Heart right ventricle (tissue), 16 donors: ENCODE measurements at places on chromosomes 11 and 22. TPM values are rescaled to one million over a fixed set of nuclear protein-coding genes. Genes with fewer than 3 reads are reported as not detected.

Gene SEC14L6
- not detected for total RNA-seq

Gene GGTLC2
- not detected for total RNA-seq

Gene APOA4
- not detected for total RNA-seq

Gene USP28
- 174 TPM for total RNA-seq

Gene CARD16
- total RNA-seq = 5.4 TPM

Gene TMEM109
- 78.6 TPM for total RNA-seq

Gene RAPSN
- total RNA-seq = 10.2 TPM

Gene OR10A2
- not detected for total RNA-seq

Gene OR8J3
- not detected for total RNA-seq

Gene TMEM45B
- total RNA-seq = not detected

Gene TMEM126B
- total RNA-seq = 44.3 TPM

Gene CNIH2
- not detected for total RNA-seq

DNA sequence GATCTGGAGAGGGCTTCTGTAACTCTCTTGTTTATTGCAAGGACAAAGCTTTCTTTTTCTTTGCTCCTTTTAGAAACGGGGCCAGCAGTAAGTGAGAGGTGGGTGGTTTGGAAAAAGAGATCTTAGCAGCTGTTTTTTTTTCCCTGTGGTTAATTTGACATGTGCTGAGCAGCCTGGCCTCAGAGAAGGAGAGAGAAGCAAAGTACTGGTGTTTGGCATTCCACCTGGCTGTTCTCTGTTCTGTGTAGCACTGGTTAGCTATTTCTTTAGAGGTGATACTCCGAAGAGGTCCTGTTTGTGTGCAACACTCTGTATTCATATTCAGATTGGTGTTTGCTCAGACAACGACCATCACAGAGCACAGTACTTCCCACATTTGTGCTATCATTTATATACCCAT is 80.8 kb upstream of the SORL1-AS1 start:
- DNase-seq = no peak
- no peak overlapping the region for H3K4me3 ChIP-seq
- no peak overlapping the region for H3K27ac ChIP-seq
- no peaks in the 10 kb centered on the region for H3K36me3 ChIP-seq

GRCh38 chr22:22579869-22580604 is 21.0 kb upstream of the PRAME start:
- no peaks in the 10 kb centered on the region for H3K36me3 ChIP-seq
- no peak overlapping the region for H3K27ac ChIP-seq
- no peak overlapping the region for H3K4me3 ChIP-seq

DNA sequence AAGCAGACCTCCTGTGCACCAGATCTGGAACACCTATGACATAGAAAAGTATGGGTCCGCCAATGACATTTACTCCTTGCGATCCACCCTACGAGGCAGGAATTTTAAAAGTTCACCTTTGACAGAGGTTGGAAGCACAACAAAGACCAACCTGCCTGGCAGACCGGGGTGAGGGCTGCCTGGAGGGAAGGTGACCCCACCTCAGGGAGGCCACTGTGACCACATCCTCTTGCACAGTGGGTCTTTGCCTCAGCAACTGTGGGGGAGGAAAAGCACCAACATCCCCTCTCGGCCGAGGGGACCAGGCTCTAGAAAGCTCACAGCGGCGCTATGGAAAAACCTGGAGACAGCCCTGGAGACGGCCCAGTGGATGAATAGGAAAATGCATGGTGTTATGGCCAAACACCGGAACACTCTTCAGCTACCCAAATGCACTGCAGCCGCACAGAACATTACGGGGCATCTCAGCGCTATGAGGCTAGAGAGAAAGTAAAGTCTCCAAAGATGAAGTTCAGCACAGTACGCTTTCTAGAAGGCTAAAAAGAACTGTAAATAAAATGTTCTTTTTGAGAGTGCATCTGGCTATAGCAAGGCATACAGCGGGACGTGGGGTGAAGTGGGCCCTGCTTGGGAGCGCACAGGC is 1.8 kb upstream of the SHISAL1 start:
- H3K4me3 ChIP-seq = no peak overlapping the region
- H3K36me3 ChIP-seq = no peaks in the 10 kb centered on the region
- DNase-seq = no peak
- H3K4me1 ChIP-seq = no peaks in the 10 kb centered on the region
- H3K27me3 ChIP-seq = no peaks in the 10 kb centered on the region

- no peak overlapping the region for H3K27ac ChIP-seq
- peak; percentile 14 for DNase-seq
- no peaks in the 10 kb centered on the region for H3K4me1 ChIP-seq
- H3K36me3 ChIP-seq = no peaks in the 10 kb centered on the region
- H3K27me3 ChIP-seq = no peaks in the 10 kb centered on the region
These were observed 345.4 kb upstream of the KIRREL3 start for GRCh38 chr11:127345819-127346459.

DNA sequence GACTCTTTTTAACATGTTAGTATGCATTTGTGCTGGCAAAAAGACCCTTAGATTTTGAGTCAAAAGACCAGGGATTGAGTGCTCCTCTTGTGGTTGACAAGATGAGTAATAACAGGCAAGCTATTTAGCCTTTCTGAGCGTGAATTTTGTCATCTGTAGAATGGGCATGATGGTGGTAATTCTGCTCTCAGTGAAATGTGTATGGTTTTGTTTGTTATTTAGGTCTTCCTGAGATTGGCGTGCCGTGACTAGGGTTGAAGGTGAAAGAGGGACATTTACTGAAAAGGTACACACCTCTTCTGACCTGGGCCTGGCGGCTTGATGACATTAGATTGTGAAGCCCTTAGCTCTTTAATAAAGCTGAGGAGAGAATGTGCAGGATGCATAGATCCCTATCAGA is 8.4 kb upstream of the CEP295 start:
- H3K27ac ChIP-seq = no peak overlapping the region
- no peaks in the 10 kb centered on the region for H3K36me3 ChIP-seq
- H3K4me3 ChIP-seq = no peak overlapping the region
- H3K27me3 ChIP-seq = no peaks in the 10 kb centered on the region
- no peak for DNase-seq
- no peaks in the 10 kb centered on the region for H3K4me1 ChIP-seq

- peaks cover 29% of the 10 kb centered on the region for H3K27me3 ChIP-seq
- H3K4me3 ChIP-seq = no peak overlapping the region
- DNase-seq = no peak
- no peaks in the 10 kb centered on the region for H3K36me3 ChIP-seq
- H3K4me1 ChIP-seq = no peaks in the 10 kb centered on the region
- no peak overlapping the region for H3K27ac ChIP-seq
These were observed 2.5 kb upstream of the IGLL5 start for GRCh38 chr22:22884888-22885840.

DNA sequence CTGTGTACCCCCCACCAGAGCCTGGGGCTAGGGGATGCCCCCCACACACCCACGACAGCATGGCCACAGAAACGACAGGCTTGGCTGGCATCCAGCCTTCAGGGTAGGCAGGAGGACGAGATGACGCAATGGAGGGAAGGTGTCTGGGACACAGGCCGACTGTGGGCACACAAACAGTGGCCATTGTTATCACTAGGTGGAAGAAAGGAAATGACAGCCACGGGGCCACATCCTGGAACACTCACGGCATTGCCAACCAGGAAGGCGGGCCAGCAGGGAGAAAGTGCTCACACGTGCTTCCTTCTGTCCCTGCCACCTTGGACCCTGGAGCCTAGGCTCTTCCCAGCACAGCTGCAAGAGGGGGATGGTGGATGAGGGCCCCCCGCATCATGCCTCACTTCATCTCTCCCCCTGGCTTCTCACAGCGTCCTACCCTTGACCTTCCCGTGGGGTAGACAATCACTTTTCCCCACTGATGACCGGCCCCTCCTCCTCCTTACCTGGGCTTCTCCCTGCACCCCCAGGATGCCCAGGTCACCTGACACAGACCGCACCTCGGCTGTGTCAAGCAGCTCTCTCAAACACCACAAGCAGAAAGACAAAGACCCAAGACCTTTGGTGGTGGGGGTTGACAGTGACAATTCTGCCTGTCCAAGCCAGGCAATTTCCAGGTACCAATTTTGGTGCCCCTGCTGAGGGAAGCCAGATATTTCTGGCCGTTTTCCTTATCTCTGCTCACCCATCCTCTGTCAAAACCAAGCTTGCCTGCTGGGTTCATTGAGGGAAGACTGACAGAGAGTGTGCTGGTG is 8.6 kb downstream of the PLA2G6 start:
- H3K4me1 ChIP-seq = peaks cover 58% of the 10 kb centered on the region
- H3K4me3 ChIP-seq = no peak overlapping the region
- DNase-seq = peak; percentile 73
- H3K27me3 ChIP-seq = no peaks in the 10 kb centered on the region

- no peaks in the 10 kb centered on the region for H3K36me3 ChIP-seq
- no peak overlapping the region for H3K4me3 ChIP-seq
- no peaks in the 10 kb centered on the region for H3K4me1 ChIP-seq
- H3K27ac ChIP-seq = no peak overlapping the region
These were observed 96.9 kb upstream of the LARGE1 start for GRCh38 chr22:34017205-34017604.

- H3K4me3 ChIP-seq = no peak overlapping the region
- no peaks in the 10 kb centered on the region for H3K27me3 ChIP-seq
- no peak overlapping the region for H3K27ac ChIP-seq
- no peaks in the 10 kb centered on the region for H3K36me3 ChIP-seq
- H3K4me1 ChIP-seq = no peaks in the 10 kb centered on the region
These were observed 316.8 kb upstream of the MPPED2 start for GRCh38 chr11:30902929-30903328.

DNA sequence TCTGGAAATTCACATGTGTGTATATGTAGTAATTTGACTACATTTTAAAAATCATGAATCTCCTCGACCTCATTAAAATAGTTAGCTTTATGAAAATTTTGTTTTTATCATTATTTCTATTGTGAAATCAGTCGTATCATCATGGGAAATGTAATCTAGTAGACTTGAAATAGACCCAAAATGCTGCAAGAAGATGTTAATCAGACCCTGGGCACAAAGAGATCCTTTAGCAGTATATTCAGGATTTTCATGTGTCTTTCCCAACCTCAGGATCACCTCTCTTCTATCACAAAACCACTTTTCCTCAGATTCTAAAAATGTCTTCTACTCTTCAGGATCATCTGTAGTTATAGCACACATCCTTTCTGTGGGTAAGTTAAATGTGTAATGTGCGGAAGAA is 74.9 kb upstream of the ADSL start:
- H3K27ac ChIP-seq = no peak overlapping the region
- no peak for DNase-seq
- peaks cover 15% of the 10 kb centered on the region for H3K4me1 ChIP-seq
- peaks cover 5% of the 10 kb centered on the region for H3K36me3 ChIP-seq
- H3K4me3 ChIP-seq = no peak overlapping the region

GRCh38 chr11:67119585-67120391 is 725 bp downstream of the KDM2A start:
- no peaks in the 10 kb centered on the region for H3K36me3 ChIP-seq
- peaks cover 28% of the 10 kb centered on the region for H3K4me1 ChIP-seq
- H3K27ac ChIP-seq = peak overlapping the region; percentile 98
- DNase-seq = peak; percentile 25
- H3K27me3 ChIP-seq = no peaks in the 10 kb centered on the region

GRCh38 chr11:42255906-42256305 is 796.5 kb upstream of the LRRC4C start:
- no peak for DNase-seq
- H3K4me1 ChIP-seq = no peaks in the 10 kb centered on the region
- no peaks in the 10 kb centered on the region for H3K27me3 ChIP-seq
- H3K36me3 ChIP-seq = no peaks in the 10 kb centered on the region
- H3K27ac ChIP-seq = no peak overlapping the region

DNA sequence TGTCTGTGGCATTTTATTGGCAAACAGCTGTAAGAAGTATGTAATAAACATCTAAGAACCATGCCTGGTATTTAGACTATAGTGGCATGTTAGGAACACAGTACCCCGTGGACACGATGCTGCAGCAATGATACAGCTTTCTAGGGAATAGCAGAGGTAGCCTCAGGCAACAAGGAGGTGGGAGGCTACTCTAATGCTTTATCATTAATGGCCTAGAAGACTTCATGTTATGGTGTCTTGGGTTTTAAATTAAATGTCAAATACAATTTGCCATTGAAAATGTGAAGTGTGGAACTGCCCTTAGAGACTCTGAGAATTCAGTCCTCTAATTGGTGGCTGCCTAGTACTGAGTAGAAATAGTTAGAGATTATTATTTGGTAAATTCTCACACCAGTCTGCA is 516.9 kb downstream of the CNTN5 start:
- no peak overlapping the region for H3K27ac ChIP-seq
- H3K4me3 ChIP-seq = no peak overlapping the region
- DNase-seq = no peak
- no peaks in the 10 kb centered on the region for H3K36me3 ChIP-seq
- no peaks in the 10 kb centered on the region for H3K4me1 ChIP-seq
- no peaks in the 10 kb centered on the region for H3K27me3 ChIP-seq

DNA sequence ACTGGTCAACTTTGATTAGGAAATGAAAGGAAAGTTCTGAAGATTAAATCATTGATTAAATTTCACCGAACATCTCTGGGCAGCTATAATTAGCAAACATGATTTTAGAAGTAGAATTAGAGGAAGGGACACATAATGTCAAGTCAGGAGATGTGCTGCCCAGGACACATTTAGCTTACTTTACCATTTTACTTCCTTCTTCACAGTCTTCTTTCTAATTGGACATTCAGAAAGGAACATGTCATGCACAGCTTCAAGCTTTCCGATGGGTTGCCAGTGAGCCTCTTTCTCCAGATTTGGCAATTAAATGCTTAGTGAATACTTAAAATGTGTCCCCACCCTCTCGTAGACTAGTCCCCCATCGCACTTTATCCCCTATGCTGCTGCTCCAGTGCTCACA is 234.7 kb downstream of the FAM76B start:
- H3K27ac ChIP-seq = no peak overlapping the region
- no peak overlapping the region for H3K4me3 ChIP-seq
- H3K4me1 ChIP-seq = no peaks in the 10 kb centered on the region
- H3K36me3 ChIP-seq = no peaks in the 10 kb centered on the region

DNA sequence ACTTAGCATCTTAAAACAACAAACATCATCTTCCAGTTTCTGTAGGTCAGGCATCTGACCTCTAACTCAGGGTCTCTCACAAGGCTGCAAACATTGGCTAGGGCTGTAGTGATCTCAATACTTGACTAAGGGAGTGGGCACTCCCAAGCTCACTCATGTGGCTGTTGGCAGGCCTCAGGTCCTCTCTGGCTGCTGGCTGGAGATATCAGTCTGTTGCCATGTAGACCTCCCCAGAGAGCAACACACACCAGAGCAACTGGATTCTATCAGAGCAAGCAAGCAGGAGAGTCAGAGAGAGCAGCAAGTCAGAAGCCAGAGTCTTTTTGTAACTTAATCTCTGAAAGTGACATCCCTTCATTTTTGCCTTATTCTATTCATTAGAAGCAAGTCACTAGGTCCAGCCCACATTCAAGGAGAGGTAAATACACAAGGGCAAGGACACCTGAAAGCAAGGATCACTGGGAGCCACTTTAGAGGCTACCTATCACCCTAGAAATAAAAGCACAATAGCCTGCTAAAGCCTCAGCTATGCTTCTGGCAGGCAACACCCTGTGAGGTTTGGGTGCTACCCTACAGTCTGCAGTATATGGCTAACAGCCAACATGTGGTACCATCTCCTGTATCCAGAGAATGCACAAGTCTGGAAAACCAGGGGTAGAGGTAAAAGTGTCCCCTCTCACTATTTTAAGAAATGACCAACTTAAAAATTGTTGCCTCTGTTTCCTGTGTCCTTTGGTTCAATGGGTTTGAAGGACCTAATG is 33.5 kb upstream of the CD44 start:
- H3K27ac ChIP-seq = peak overlapping the region; percentile 17
- H3K36me3 ChIP-seq = no peaks in the 10 kb centered on the region
- peaks cover 4% of the 10 kb centered on the region for H3K4me1 ChIP-seq
- DNase-seq = peak; percentile 65
- H3K4me3 ChIP-seq = no peak overlapping the region
- H3K27me3 ChIP-seq = no peaks in the 10 kb centered on the region

GRCh38 chr11:123536690-123537437 is 106.8 kb downstream of the GRAMD1B start:
- no peaks in the 10 kb centered on the region for H3K36me3 ChIP-seq
- H3K4me3 ChIP-seq = no peak overlapping the region
- DNase-seq = peak; percentile 58
- H3K4me1 ChIP-seq = peaks cover 33% of the 10 kb centered on the region
